ENCODE measurements at places on chromosomes 2 and 18.

DNA sequence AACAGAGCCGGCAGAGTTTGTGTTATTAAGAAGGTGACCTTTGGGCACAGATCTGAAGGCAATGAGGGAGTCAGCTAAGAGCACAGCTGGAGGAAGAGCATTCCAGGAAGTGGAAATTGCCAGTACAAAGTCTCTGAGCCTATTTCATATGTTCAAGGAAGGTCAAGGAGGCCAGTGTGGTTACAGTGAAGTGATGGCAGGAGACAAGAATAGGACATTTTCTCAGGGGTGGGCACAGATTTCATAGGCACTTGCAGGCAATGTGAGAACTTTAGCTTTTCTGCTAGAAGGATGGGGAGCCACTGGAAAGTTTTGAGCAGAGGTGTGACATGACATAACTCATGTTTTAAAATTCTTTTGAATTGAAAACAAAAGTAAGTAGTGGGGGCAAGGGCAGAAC is 50.3 kb downstream of the ARHGAP25 start:
- DNase-seq = no peak

GRCh38 chr18:47417807-47418206 is 166.3 kb upstream of the SKOR2 start:
- no peak for DNase-seq

DNA sequence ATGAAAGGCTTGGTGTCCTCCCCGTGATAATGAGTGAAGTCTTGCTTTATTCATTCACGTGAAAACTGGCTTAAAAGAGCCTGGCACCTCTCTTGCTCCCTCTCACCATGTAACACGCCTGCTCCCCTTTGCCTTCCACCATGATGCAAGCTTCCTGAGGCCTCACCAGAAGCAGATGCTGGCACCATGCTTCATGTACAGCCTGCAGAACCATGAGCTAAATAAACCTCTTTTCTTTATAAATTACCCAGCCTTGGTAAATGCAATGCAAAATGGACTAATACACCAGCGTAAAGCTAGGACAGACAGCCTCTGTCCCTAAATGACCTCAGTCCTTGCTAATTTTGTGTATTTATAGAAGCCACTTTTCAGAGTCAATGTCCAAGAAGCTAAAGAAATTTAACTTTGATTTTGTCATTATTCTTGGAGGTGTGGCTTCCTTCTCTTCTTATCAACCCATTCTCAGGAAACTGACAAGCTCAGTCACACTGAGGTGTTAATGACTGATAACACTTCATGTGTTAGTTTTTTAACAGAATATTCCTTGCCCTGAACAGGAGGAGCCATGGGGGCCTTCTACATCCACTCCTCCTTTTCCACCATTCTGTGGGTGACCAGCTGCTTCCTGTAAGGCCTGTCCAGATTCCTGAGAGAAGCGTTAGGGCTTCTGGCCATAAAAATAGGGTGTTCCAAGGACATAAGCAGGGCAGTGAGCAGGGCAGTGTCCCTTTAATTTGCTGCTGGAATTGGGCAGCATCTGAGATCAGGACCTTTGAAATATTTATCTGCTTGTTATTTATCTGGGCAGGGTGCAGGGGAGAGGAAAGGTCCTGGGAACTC is 38.0 kb upstream of the EPAS1 start:
- no peak for DNase-seq

DNA sequence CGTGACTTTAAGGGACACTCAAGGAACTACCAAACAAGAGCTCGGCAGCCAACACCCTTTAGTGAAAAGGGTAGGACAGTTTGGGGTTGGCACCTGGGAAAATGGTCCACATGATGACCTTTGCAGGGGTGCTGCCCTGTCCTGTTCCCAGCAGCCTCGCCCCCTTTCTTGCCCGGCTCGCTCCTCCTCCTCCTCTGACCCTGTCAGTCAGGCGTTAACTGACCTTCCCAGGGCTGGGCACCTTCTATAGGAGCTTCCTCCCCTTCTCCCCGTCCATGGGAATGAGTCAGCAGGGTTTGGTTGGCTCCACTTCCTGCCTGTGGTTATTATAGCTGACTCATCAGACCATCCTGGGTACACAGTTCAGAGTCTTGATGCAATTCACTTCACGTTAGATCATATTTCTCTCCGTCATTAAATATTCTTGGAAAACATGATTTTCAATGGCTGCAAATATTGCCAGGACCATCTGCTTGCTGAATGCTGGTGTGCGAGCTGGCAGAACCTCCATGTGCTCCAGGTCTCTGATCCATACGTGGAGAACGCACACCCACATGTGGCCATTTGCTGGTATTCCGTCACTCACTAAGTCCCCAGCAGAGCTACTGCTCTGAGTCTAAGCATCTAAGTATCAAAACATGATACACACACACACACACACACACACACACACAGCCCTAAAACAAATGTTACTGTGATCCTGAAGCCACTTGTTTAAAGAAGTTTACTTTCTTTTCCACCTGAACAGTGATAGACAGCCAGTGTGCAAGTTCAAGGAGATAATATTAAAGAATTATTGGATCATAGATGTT is 185.0 kb downstream of the ANAPC1 start:
- DNase-seq = no peak

GRCh38 chr2:240510513-240511210 is 47.1 kb downstream of the ANKMY1 start:
- DNase-seq = no peak

- no peak for DNase-seq
Observed at GRCh38 chr2:111624411-111625156, 259.4 kb downstream of the ANAPC1 start.

DNA sequence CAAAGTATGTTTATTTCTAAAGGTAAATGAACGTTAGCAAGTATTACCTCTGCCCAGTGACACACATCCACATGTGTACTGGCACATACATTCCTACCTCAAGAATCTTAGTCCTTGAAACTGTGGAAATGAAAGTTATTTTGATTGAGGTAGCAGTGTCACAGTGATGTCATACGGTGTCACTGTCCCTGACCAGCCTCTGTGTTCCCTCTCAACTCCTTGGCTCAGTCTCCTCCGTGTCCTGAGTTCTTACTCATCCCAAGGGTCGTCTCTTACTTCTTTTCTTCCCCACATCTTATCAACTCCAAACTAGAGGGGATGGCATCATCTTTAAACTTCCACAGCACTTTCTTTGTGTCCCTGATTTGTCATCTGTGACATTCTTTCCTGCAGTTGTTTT is 3.3 kb downstream of the NCK2 start:
- no peak for DNase-seq

GRCh38 chr2:173874894-173875237 is 90.3 kb downstream of the SP3 start:
- no peak for DNase-seq

GRCh38 chr2:12044857-12045256 is 298.4 kb downstream of the LPIN1 start:
- DNase-seq = no peak

DNA sequence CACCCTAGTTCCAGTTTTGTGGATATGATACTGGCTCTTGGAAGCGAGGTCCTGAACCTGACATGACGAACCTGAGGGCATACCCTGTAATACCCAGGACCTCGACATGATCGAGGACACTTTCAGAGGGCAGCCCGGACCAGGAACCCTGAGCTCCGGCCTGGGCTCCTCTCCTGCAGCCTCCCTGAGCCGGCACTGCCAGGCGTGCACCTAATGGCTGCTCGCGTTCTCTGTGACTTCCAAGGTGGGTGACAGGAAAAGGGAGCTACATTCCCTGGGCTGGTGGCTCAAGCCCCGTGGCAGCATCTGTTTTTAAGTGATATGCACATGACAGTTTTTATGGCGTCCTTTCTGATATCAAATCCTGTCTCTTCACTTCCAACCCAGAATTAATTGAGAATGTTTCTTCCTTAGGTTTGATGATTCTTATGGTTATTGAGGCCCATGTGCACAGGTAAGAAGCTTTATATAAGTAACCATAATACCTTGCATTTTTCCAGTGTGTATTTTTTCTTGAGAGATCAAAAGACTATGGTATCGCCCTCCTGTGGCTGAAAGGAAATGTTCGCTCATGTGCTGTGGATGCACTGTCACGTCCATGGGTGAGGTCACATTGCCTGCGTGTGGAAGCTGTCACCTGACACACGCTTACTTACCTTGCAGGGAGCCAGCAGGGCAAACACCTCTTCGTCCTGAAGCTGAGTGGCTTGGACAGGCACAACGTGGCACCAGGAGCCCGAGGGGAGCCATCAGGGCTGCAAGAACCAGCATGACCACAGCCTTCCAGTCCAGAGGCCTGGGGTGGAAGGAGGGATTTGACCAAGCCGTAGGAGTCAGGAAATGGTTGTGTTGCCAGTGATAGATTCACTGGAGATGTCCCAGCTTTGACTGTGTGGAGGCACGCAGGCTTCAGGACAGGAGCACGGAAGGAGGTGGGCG is 367.4 kb upstream of the MYT1L start:
- DNase-seq = peak; percentile 50

- no peak for DNase-seq
Observed at GRCh38 chr18:7793100-7793499, 226.0 kb downstream of the PTPRM start.

DNA sequence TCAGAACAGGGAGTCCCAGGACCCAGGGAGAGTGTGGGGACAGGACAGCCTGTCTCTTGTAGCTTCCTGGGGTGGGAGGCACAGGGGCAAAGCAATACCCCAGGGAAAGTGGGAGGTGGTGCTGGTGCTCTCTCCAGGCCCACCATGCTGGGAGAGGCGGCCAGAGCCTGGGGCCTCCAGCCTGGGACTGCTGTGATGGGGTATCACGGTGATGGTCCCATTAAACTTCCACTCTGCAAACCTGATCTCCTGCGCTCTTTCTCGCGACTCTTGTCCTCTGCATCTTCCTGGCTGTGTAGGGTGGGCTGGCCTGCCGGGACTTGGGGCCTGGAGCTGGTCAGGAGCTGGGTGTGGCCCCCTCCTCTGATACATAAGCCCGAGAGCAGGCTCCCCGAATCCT is 8.0 kb upstream of the CAPN10 start:
- no peak for DNase-seq

DNA sequence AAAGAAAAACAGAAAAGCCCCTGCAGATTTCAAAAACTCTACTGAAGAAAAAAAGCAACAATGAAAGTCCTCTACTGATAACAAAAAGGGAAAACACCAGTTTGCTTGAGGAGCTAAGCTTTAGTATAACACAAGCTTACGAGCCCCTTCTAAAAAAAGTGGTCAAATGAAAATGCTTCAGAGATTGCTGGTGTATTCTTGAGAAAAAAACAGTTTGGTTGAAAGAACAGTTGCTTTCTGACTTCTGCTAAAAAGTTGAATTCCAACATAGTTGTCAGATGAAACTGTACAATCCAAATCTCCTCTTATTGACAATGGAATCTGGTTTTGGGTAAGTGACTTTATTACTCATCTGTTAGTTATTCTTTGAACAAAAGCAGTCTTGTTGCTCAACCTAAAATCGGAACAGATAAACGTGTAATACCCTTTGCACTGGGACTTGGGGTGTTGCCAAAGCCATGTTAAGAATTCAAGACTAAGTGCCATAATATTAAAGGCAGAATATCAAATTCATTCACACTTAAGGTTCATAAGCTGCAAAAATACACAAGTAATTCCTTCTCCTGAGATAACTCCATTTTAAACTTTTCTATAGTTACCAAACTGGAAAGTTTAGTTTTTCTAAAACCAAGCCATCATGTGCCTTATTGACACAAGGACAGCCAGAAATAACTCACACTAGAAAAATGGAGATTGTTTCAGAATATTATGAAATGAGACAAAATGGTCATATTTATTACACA is 45.3 kb upstream of the SPAG16 start:
- no peak for DNase-seq

GRCh38 chr18:7668392-7668791 is 101.3 kb downstream of the PTPRM start:
- DNase-seq = no peak

DNA sequence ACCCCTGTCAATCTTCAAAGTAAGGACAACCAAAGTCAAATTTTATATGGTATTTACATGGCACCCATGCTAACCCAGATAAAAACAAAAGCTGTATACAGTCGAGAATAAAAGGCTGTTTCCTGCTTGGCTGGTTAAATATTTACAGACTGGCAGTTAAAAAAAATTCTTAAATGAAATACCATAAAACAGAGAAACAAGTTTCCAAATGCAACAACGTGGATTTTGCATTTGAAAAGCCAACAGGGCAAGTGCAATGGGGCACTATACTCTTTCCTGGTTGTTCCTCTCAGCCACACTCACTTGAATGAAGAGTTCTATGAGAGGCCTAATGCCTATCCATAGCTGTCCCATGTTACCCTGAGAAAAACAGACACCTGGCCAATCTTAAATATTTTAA is 6.1 kb upstream of the NR4A2 start:
- no peak for DNase-seq

DNA sequence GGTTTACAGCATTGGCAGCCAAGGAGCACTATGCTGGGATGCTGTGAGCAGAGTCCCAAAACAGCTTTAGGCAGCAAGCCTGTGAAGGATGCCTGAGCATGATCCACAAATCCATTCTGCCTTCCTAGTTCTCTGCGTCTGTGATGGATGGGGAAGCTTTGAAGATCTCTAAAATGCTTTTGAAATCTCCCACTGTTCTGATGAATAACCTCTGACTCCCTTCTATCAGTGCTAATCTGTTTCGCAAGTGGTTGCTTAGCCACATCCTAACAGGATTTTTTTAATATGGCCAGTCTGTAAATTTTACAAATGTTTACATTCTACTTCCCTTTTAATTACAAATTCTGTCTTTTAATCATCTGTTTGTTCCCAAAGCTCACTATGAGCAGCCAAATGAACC is 319.2 kb downstream of the GULP1 start:
- DNase-seq = no peak

DNA sequence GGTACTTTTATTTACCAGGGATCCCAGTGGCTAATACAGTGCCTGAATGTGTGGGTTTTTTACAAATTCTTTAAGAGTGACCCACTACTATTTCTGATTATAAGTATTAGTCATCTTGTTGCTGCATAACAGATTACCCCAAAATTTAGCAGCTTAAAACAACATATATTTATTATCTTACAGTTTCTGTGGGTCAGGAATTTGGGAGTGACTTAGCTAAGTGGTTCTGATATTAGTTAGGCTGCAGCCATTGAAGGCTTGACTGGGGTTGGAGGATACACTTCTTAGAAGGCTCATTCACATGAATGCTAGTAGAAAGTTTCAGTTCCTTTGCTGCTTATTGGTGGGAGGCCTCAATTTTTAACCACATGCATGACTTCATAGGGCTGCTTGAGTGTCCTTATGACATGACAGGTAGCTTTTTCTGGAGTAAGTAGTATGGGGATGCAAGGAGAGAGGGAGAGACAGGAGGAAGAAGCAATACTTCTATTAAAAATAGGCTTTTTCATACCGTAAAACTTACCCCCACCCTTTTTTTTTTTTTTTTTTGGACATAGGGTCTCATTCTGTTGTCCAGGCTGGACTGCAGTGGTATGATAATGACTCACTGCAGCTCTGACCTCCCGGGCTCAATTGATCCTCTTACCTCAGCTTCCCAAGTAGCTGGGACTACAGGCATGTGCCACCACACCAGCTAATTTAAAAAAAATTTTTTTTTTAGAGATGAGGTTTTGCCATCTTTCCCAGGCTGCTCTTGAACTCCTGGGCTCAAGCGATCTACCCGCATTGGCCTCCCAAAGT is 13.3 kb upstream of the POLE4 start:
- no peak for DNase-seq

DNA sequence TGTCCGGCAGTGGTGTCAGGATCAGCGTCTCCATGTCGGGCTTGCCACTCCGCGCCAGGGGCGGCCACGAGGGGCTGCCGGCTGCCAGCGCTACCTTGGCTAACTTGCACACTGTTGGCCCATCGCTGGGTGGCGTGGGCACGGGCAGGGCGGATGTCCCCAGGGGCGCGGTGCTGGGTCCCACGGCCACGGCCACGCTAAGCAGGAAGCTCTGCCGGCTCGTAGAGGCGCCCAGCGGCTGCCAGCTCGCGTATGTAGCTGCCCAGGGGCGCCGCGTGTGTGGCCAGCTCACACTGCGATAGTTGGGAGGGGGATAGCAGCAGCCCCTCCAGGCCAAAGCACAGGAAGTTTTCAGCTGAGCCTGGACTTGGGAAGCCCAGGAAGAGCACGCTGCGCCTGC is 249.4 kb downstream of the ANKRD30B start:
- DNase-seq = no peak
